ENCODE measurements at places on chromosomes 16 and 17.

DNA sequence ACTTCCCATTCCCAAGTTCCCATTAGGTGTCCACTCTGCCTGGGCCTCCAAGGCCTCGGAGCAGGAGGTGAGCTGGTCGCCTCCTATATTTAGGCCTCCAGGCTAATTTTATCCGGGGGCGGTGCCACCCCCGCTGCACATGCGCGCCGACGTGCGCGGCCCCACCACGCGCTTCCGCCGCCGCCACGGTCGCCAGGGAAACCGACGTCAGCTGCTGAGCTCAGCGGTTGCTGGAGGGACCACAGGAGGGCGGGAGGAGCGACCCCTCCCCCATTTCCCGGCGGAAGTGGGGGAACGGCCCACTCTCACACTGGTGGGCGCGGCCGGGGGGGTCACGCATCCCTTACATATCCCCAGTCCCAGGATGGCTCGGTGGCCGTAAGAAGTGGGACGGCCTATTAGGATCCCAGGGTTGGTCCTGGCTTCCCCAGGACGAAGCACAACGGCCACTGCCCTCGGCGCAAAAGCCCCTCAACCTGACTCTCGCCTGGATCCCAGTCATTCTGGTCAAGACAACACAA, 1.0 kb downstream of the PER1 start:
- peak; percentile 78 for DNase-seq
- peaks cover 3% of the 10 kb centered on the region for H3K4me1 ChIP-seq
- peak overlapping the region; percentile 75 for H3K4me3 ChIP-seq
- peaks cover 30% of the 10 kb centered on the region for H3K36me3 ChIP-seq

- no peaks in the 10 kb centered on the region for H3K27me3 ChIP-seq
- H3K4me1 ChIP-seq: peaks cover 38% of the 10 kb centered on the region
- peak overlapping the region; percentile 57 for H3K27ac ChIP-seq
- DNase-seq: peak; percentile 49
Measured at GRCh38 chr17:70137451-70138230, 31.7 kb upstream of the KCNJ2 start.

- H3K27me3 ChIP-seq: no peaks in the 10 kb centered on the region
- no peaks in the 10 kb centered on the region for H3K36me3 ChIP-seq
- H3K27ac ChIP-seq: peak overlapping the region; percentile 96
- DNase-seq: no peak
- H3K4me1 ChIP-seq: peaks cover 22% of the 10 kb centered on the region
- no peak overlapping the region for H3K4me3 ChIP-seq
Measured at GRCh38 chr16:25065899-25066298, 45.6 kb upstream of the LCMT1 start.

GRCh38 chr16:727291-727977, 528 bp downstream of the HAGHL start:
- H3K36me3 ChIP-seq: no peaks in the 10 kb centered on the region
- peak overlapping the region; percentile 60 for H3K27ac ChIP-seq
- H3K4me1 ChIP-seq: peaks cover 31% of the 10 kb centered on the region

GRCh38 chr16:80924372-80924978, 82.2 kb downstream of the CMC2 start:
- no peaks in the 10 kb centered on the region for H3K27me3 ChIP-seq
- H3K27ac ChIP-seq: no peak overlapping the region
- H3K4me1 ChIP-seq: no peaks in the 10 kb centered on the region

GRCh38 chr17:77320485-77321256, 179.9 kb downstream of the SEC14L1 start:
- no peaks in the 10 kb centered on the region for H3K27me3 ChIP-seq
- DNase-seq: peak; percentile 64
- H3K27ac ChIP-seq: peak overlapping the region; percentile 86

GRCh38 chr17:13204607-13205237, 186.9 kb upstream of the ELAC2 start:
- no peak for DNase-seq
- no peaks in the 10 kb centered on the region for H3K36me3 ChIP-seq
- no peak overlapping the region for H3K27ac ChIP-seq
- no peaks in the 10 kb centered on the region for H3K27me3 ChIP-seq
- H3K4me1 ChIP-seq: no peaks in the 10 kb centered on the region

- no peaks in the 10 kb centered on the region for H3K4me1 ChIP-seq
- H3K27me3 ChIP-seq: no peaks in the 10 kb centered on the region
- DNase-seq: peak; percentile 53
- no peaks in the 10 kb centered on the region for H3K36me3 ChIP-seq
- peak overlapping the region; percentile 13 for H3K27ac ChIP-seq
Measured at GRCh38 chr16:23072084-23072599, 77.1 kb downstream of the USP31 start.

DNA sequence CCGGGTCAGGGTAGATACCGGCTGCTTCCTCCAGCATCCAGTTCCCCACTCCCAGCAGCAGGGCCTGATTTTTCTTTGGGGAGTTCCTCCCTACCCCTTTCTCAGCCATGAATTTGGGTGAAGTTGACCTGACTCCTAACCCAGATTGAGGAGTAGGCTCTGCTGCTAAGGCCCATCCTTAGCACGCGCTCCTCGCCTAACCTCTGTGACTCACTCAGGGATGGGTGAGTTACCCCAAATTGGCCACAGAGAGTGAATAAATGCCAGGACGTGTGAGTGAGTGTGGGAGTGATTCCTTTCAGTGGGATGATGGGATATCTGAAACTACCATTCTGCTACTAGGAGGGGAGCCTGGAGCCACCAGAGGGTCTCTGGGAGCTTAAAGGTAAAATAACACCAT, 28.9 kb upstream of the ABCC12 start:
- H3K4me3 ChIP-seq: no peak overlapping the region
- DNase-seq: no peak
- no peaks in the 10 kb centered on the region for H3K27me3 ChIP-seq
- H3K4me1 ChIP-seq: no peaks in the 10 kb centered on the region
- no peaks in the 10 kb centered on the region for H3K36me3 ChIP-seq

Measured in tibial nerve (tissue), 4 donors.